ENCODE measurements at places on chromosomes 4 and X.

DNA sequence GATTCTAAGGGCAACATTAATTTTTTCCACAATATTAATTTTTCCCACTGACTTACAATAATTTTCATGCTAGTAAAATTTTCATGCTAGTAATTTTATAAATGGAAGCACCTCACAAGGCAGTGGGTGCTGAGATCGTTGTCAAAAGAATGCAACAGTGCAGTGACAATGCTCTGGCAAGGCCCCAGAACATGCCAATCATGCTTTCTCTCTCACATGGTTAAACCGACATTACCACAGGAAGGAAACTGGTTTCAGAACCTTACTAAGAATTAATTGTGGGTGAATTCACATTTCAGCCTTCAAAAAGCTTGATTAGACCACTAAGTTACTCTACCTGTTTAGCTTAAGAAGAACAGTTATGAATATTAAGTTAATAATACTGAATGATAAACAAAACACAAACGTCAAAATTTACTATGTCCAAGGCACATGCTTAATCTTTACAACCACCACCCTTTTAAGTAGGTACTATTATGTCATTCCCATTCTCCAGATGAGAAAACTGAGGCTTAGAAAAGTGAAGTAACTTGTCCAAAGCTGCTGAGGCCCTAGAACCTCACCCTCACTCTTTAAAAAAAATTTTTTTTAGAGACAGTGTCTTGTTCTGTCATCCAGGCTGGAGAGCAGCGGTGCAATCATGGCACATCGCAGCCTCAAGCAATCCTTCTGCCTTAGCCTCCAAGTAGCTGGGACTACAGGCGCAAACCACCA is 10.0 kb upstream of the OPHN1 start:
- H3K4me3 ChIP-seq: no peak overlapping the region
- no peaks in the 10 kb centered on the region for H3K36me3 ChIP-seq
- no peak overlapping the region for H3K27ac ChIP-seq
- peak; percentile 26 for DNase-seq
- H3K27me3 ChIP-seq: no peaks in the 10 kb centered on the region
- H3K4me1 ChIP-seq: no peaks in the 10 kb centered on the region

GRCh38 chr4:2272026-2272827 is 10.3 kb upstream of the MXD4 start:
- H3K27ac ChIP-seq: no peak overlapping the region
- no peak for DNase-seq
- H3K4me3 ChIP-seq: no peak overlapping the region

DNA sequence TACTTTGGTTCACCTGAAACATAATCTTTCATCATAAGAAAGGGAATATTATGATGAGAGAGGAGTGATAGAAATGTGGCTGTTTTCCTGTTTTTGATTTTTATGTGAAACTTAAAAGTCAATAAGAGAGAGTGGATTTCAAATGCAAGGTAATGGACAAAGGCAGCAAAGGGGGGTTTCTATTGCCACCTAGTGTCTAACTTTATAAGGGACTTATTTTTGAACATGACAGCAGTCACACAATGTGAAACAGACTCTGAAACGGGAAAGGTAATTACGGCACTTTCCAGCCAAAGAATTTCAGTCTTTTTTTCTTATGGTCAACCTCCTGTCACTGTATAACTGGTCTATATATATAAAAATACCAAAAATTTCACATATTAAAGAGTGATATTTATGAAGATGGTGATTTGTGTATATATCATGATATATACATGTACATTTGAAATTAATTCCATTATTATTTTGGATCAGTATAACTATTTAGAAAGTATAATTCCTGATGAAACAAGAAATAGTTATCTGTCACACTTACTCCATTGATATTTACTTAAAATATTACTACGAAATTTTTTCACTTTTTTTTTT is 127.1 kb downstream of the FBXO8 start:
- no peak overlapping the region for H3K4me3 ChIP-seq
- no peaks in the 10 kb centered on the region for H3K36me3 ChIP-seq
- H3K27ac ChIP-seq: no peak overlapping the region

DNA sequence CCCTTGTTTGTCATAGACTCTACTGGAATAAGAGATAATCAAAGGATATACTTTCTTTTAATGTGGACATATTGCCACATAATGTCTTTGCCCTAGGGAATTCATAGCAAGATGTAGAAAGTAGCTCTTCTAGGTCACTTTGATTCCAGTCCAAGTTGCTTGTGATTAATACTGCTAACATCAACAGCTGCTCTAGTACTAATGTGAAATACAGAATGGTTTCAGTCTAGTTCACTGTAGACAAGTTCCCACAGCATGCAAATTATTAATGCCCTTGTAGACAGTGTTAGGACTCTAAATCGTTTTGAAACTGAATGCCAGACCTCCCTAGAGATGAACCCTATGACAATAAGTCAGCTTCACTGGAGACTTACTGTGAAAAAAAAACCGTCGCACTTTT is 494.6 kb upstream of the ATOH1 start:
- no peaks in the 10 kb centered on the region for H3K27me3 ChIP-seq
- no peak overlapping the region for H3K27ac ChIP-seq
- no peaks in the 10 kb centered on the region for H3K4me1 ChIP-seq
- no peak overlapping the region for H3K4me3 ChIP-seq
- no peaks in the 10 kb centered on the region for H3K36me3 ChIP-seq
- no peak for DNase-seq

- no peak overlapping the region for H3K4me3 ChIP-seq
- H3K27ac ChIP-seq: no peak overlapping the region
- no peaks in the 10 kb centered on the region for H3K27me3 ChIP-seq
- H3K4me1 ChIP-seq: peaks cover 12% of the 10 kb centered on the region
- DNase-seq: peak; percentile 26
- H3K36me3 ChIP-seq: no peaks in the 10 kb centered on the region
Observed at GRCh38 chrX:39174772-39175417, 373.6 kb downstream of the MID1IP1 start.

DNA sequence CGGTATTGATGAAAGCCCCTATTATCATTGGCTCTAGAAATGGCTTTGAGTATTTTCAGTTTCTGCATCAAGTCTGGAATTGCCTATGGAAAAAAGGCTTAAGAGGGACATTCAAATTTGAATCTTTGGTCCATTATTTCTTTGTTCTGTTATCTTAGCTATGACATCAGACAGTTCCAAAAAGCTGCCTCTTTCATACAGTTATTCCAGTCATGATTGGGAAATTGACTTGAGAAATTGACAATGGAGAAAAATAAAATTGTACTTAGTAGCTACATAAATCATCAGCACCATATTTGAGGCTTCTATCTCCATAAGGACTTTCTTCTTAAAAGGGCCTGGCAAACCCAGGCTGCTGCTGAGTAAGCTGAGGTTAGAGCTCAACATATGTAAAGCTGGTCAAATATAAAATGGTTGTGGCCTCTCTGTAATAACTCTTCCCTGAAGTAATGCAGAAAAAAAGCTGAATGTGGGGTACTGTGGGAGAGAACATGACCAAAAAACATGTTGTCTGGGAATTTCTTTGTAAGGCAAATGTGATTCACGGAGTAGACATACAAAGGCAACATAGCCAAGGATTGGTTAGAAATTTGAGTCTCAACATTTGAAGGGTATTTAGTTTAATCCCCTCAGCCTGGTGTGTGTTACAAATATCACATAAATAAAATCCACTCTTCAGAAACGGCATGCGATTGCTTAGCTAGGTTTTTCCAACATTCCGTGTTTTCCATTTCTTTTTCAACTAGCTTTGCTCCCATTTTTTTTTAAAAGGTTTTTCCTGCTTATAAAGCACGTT is 100.9 kb downstream of the LNX1 start:
- H3K27ac ChIP-seq: peak overlapping the region; percentile 5
- H3K4me3 ChIP-seq: no peak overlapping the region
- DNase-seq: no peak
- peaks cover 3% of the 10 kb centered on the region for H3K4me1 ChIP-seq
- H3K36me3 ChIP-seq: no peaks in the 10 kb centered on the region

GRCh38 chrX:40108162-40108958 is 10.6 kb upstream of the BCOR start:
- H3K27me3 ChIP-seq: no peaks in the 10 kb centered on the region
- peak overlapping the region; percentile 83 for H3K27ac ChIP-seq
- peaks cover 63% of the 10 kb centered on the region for H3K4me1 ChIP-seq
- H3K36me3 ChIP-seq: no peaks in the 10 kb centered on the region
- peak; percentile 87 for DNase-seq
- H3K4me3 ChIP-seq: peak overlapping the region; percentile 39

DNA sequence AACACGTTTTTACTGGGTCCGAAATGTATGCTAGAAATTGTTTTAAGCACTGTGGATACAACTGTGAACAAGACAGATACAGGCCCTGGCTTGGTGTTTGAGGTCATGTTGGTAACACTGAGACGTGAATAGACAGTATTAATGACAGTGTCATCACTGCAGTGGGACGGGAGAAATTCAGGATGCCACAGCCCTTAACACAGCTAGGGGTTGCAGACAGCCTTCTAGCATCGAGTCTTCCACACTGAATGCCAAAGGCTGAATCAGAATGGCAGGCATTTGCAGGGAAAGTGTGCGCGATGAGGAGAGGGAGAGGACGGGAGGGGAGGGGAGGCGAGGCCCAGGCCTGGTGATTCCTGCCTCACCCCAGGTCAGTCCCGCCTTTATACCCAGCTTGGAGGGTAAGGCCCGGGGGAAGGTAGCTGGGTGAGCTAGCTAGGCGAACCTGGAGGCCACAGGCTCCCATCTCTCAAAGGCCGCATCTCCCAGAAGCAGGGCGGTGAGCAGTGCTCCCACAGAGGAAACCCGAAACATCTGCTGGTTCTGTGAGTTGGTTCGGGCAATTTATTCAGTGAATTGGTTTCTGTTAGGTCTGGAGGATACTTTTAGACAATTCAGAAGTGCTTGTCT is 44.1 kb upstream of the CLDN24 start:
- no peak overlapping the region for H3K4me3 ChIP-seq
- no peak for DNase-seq
- no peak overlapping the region for H3K27ac ChIP-seq
- no peaks in the 10 kb centered on the region for H3K36me3 ChIP-seq
- H3K4me1 ChIP-seq: no peaks in the 10 kb centered on the region
- no peaks in the 10 kb centered on the region for H3K27me3 ChIP-seq

DNA sequence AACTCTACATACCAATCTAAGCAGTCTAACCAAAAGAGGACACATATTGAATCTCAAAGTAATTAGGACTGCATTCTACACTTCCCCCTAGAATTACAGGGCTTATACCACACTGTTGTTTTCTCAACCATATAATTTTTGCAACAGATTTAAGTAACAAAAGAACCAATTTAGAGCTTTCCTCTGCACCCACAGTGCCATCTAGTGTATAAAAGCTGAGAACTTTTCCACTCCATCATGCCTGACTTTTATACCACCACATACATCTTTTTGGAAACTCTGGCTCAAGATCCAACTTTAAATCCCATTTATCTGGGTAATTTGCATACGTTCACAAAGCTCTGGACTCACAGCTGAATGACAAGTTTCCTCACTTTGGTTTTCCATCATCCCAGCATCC is 99.5 kb downstream of the EFHC2 start:
- H3K4me3 ChIP-seq: no peak overlapping the region
- no peaks in the 10 kb centered on the region for H3K4me1 ChIP-seq
- no peak overlapping the region for H3K27ac ChIP-seq
- no peaks in the 10 kb centered on the region for H3K27me3 ChIP-seq
- H3K36me3 ChIP-seq: no peaks in the 10 kb centered on the region

DNA sequence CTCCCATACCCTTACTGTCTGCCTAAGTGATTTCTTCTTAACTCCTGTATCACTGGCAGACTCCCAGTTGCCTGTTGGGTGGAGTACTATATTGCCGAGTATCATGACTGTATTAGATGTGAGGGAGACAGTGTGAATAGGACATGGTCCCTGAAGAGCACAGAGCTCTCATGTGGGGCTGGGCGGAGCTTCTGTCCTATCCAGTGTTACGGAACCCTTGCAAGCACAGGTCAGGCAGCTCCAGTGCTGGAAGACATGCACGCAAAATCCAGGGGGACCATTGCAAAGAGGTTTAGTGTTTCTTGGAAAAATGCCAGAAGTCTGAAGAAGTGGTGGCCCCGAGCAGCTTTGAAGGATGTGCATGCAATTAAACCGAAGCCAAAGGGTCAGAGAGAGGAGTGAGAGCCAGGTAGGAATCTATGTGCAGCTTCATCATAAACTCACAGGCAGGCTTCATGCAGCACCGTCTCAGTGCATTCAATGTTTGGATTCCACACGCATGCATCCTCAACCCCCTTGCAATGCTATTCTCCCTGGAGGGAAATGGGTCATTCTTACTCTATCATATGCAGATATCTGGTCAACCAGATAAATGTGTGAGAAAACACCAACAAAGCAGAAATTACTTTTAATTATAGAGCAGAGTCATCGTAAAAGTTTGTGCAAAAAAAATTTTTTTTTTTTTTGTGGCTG is 49.7 kb upstream of the DHRSX start:
- H3K4me1 ChIP-seq: no peaks in the 10 kb centered on the region
- no peak overlapping the region for H3K4me3 ChIP-seq
- no peaks in the 10 kb centered on the region for H3K27me3 ChIP-seq
- H3K27ac ChIP-seq: no peak overlapping the region

- peaks cover 14% of the 10 kb centered on the region for H3K4me1 ChIP-seq
- H3K4me3 ChIP-seq: peak overlapping the region; percentile 59
- peak; percentile 66 for DNase-seq
Observed at GRCh38 chrX:40176351-40177116, 78.8 kb upstream of the BCOR start.

- no peaks in the 10 kb centered on the region for H3K27me3 ChIP-seq
- no peak overlapping the region for H3K27ac ChIP-seq
- no peak for DNase-seq
Observed at GRCh38 chr4:162164906-162165510, 1.2 kb upstream of the FSTL5 start.

GRCh38 chrX:48823053-48823452 is 3.3 kb upstream of the ERAS start:
- H3K27me3 ChIP-seq: no peaks in the 10 kb centered on the region
- H3K36me3 ChIP-seq: peaks cover 22% of the 10 kb centered on the region
- no peaks in the 10 kb centered on the region for H3K4me1 ChIP-seq
- H3K27ac ChIP-seq: no peak overlapping the region

GRCh38 chr4:107746161-107746560 is 26.1 kb upstream of the PAPSS1 start:
- no peak overlapping the region for H3K4me3 ChIP-seq
- no peaks in the 10 kb centered on the region for H3K27me3 ChIP-seq
- no peak for DNase-seq
- no peaks in the 10 kb centered on the region for H3K36me3 ChIP-seq
- no peaks in the 10 kb centered on the region for H3K4me1 ChIP-seq
- H3K27ac ChIP-seq: no peak overlapping the region

DNA sequence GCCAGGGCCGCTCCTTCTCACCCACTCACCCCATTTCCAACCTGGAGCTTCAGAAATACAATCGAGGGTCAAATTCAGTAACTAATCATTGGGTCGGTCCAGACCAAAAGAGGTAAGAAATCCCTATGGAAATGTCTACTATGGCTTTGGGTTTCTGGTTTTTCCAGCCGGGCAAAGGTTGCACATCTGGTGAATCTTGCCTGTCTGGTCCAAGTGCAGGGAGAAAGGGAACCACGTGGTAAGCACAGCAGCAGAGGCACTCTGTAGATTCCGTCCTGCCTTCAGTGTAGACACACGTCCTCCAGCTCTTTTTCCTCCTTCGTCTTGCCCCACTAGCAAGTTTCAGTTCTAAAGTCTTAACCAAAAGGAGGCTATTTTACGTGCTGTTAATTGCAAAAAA is 218.0 kb upstream of the JADE1 start:
- DNase-seq: no peak
- H3K36me3 ChIP-seq: no peaks in the 10 kb centered on the region
- H3K27ac ChIP-seq: no peak overlapping the region
- no peak overlapping the region for H3K4me3 ChIP-seq
- H3K4me1 ChIP-seq: no peaks in the 10 kb centered on the region

- H3K4me3 ChIP-seq: no peak overlapping the region
- peaks cover 5% of the 10 kb centered on the region for H3K4me1 ChIP-seq
- H3K27ac ChIP-seq: no peak overlapping the region
- no peak for DNase-seq
- H3K27me3 ChIP-seq: no peaks in the 10 kb centered on the region
Observed at GRCh38 chr4:78543424-78544125, 8.0 kb upstream of the ANXA3 start.

Measured in upper lobe of left lung (tissue), 6 donors.